CD4-positive, alpha-beta T cell treated with Interleukin-6 at 100 ng/mL for 8 hours (primary cell): ENCODE measurements at places on chromosomes 3 and 15.

DNA sequence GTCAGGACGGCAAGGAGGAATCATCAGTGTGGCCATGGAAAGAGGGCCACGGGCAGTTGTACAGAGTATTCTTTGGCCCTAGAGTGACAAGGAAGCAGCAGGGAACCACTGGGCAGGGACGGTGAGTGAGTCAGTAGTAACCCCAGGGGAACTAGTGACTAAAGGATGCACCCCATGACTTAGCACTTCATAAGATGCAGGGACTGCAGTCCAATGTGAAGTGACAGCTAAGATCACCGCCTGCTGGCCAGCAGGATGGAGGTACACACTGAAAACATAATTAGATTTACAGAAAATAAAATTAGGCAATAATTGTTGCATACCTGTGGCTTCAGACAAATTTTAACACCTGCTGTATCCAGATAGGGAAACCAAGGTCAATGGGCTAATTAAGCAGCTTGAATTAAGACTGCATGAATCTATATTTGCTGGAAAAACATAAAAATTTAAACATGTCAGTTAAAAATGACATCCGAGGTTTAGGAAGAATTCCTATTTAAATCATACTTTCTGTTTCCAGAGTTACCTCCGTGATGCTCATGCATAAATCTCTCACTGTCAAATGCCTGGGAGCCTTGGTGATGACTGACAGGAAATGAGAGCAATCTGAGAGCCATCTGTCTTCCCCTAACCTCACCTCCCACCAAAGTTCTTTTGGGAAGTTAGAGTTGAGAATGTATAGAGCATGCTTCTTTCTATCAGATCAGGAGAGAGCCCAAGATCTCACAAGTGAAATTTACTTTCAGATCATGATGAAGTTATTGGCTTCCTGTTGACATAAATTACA is 56.5 kb downstream of the DCLK3 start:
- no peak for DNase-seq

DNA sequence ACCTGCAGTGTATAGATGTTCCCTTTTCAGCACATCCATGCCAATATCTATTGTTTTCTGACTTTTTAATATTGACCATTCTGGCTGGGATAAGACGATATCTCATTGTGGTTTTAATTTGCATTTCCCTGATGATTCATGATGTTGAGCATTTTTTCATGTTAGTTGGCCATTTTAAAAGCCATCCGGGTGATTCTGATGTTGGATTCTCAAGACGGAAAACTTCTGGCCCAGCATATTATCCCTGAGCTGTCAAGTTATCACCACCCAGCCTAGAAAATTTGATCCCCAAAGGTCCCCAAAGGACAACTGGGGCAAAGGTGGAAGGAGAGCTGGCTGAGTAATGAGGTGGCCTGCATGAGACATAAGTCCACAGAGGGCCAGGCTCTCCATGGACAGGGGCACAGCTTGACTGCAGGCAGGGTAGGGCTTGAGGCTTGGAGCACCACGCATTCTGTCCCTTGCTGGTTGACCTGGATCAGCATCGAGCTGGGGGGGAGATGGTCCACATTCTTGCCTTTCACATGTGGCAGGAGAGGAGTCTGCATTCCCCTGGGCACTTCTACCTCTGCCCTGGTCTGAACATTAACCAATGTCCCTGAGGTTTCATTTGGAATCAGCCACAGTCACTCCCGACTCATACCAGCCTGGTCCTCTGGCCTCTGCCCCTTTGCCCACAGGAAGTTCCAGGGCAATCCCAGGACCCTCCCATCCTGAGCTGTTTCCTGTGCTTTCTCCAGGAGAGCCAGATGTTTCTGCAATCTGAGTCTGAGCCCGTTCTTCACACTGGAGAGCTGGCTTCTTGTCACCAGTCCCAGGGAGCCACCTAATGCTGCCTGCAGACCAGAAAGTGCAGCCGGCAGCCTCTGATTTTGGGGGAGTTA is 69.2 kb downstream of the ISG20 start:
- no peak for DNase-seq

GRCh38 chr3:146308222-146308621 is 57.3 kb upstream of the PLSCR4 start:
- no peak for DNase-seq

GRCh38 chr3:171768281-171768900 is 41.9 kb downstream of the PLD1 start:
- no peak for DNase-seq

DNA sequence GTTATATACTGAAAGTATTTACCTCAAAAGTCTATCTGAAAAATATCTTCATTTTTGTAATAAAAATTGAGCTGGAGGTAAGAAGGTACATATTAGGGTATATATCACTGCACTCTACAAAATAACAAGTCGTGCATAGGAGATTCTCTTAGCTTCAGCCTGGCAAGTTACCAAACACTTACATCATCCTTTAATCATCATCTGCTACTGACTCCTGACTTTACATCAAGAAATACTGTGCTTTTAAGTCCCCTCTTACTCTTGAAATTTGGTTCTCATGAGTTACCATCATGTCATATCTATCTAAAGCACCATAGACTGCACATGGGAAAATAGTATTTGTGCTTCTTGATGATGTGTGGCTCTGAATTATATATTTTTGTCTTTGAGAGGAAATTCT is 50.8 kb downstream of the LYSMD4 start:
- peak; percentile 1 for DNase-seq

DNA sequence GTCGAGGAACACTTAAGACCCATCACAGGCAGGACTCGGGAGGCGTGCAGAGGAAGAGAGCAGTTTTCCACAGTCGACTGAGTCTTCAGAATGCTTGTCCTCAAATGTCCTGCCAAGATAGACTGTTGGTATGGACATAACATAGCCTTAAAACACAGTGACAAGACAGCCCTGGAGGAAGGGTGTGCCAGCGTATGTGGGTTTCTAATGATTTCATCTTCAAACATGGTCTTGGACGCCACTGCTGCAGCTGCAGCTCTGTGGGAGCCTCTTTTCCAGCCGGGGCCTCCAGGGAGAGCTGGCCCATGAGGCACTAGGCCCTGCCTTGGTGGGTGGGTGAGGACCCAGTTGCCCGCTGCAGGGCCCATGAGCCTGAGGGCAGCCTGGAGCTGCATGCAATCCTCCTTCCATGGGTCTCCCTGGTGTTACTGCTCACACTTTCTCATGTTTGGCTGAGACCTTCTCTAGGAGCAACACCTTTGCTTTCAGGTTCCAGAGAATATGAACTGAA is 198.6 kb downstream of the KLF13 start:
- DNase-seq, result no peak

DNA sequence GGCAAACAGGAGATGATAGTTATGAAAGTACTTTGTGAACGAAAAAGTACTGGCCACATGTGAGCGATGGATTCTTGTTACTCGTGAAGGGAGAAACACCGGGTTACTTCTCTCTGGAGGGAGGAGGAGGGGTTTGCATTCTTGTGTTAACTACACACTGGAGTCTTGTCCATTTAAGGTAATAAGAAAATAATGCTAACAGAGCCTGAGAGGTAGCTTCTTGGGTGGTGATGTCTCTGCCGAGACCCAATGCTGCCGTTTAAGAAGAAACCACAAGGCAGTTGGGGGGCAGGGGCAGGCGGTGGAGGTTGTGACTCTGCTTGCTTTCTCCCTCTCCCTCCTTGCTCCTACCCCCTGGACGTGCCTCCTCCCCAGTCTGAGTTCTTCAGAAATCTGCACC is 100.9 kb upstream of the ROPN1 start:
- no peak for DNase-seq

DNA sequence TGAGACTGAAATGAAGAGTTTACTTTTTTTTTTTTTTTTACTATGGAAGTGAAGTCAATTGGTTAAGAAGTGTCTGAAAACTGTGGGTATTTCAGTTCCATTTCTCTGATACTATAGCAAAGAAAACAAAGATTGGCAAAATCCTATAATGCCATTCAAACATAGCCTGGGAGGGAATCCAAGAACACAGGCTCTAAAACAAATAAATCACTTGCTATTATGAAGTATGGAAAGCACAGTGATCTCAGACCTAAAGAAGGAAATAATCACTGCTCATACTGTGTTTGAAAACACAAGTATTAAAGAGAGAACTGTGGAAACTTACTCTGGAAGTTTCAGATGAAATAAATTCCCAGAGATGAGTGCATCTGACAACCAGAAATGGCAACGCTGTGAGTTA is 12.0 kb downstream of the SAMMSON start:
- no peak for DNase-seq

GRCh38 chr3:63979093-63979885 is 44.0 kb downstream of the PSMD6 start:
- DNase-seq, result peak; percentile 62

DNA sequence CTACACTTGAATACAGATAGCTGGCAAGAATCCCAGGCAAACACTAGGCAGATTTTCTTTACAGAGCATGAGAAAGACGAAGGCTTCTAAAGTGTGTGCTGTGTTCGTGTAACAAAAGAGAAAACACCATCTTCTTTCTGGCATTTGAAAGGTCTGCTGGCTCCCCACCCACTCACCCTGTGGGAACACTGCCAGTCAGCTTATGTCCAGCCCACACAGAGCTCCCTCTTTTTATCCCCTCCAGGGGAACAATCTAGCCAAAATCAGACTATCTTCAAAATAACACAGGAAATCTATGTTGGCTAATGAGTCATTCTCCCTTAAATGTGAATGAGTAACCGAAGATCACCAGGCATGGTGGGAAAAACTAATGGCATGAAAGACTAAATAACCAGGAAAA is 45.6 kb upstream of the PAQR5 start:
- DNase-seq, result no peak

GRCh38 chr3:57805674-57806073 is 49.6 kb downstream of the SLMAP start:
- DNase-seq, result no peak

DNA sequence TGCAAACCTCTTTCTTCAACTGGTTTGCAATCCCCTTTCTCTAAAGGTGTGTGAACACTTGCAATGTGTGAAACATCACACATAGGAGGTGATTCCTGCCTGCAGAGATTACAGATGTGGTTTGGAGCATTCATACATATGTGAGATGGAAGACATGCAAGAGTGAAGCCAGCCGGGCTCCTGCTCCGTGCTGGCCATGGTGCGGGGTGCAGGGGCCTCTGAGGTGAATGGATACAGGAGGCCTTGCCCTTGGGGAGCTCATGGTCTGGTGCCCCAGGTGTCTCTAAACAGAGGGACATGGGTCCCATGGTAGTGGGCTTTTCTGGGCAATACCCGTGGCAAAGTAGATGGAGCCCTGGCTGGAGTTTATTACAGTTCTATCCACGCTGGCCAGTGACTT is 6.0 kb downstream of the SLC6A11 start:
- DNase-seq, result no peak
